ACHN (cell line): ENCODE measurements at places on chromosomes 1 and 21.

GRCh38 chr1:45275054-45275453 lies 51.6 kb upstream of the HPDL start:
- no peak for DNase-seq

GRCh38 chr21:27246741-27247140 lies 279.9 kb upstream of the ADAMTS5 start:
- DNase-seq = peak; percentile 76

- DNase-seq = no peak
These were observed 57.0 kb upstream of the TARBP1 start for GRCh38 chr1:234535763-234536515.

DNA sequence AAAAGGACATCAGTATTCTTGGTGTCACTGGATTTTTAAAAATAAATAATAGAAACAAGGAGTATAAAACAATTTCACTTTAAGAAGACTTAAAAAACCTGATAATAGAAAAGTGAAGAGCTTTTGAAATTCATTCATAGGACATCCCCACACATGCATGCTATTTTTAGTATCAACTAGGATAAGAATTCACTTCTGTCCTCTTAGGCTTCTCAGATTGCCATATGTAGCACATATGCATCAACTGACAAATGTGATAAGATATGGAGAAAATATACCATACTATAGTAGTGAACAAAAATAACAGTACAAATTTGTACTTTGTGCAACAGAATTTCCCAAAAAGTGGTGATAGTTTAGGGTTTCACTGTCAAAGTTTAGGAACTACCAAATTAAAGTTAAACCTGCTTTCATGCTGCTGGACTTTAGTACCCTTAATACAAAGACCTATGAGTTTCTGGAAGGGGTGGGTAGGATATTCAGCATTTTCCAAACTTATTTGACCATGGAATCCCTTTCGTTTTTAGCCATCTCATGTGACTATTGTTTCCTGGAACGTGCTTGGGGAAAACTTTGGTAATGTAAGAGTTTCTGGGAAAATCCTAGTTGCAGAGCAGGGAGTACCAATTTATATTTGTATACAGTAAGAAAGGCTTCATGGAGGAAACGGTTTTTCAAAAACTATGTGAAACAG lies 19.8 kb downstream of the RPRD2 start:
- no peak for DNase-seq

GRCh38 chr1:184890539-184890973 lies 83.8 kb downstream of the NIBAN1 start:
- peak; percentile 21 for DNase-seq

DNA sequence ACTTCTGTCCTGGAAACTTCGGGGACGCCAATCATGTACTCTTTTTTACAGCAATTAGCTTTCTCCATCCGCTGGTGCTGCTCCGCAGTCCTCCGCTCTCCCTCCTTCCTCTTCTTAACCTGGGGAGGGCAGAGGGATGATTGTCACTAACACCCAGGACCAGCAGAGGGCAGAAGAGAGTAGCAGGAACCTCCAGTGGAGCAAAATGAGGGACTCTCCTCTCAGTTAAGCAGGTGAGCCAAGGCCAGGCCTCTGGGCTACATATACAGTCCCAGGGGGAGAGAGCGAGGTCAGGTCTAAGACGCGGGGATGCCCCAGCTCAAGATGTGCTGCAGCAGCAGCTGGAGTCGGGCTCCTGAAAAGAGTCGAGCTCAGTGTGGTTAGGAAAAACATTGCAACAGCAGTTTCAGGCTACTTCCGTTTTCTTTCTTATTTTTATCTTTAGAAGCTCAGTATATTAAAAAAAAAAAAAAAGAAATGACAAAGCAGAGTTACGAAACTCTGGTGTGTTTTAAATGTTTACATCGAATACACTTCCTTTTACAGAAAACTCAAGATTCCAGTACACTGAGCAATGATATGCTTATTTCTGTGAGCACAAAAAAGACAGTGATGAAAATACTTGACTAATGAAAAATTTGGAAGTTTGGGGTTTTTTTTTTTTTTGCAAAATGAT lies 25.7 kb upstream of the NLRP3 start:
- peak; percentile 76 for DNase-seq

GRCh38 chr1:216144661-216145450 lies 278.4 kb downstream of the USH2A start:
- no peak for DNase-seq

GRCh38 chr1:197955486-197956394 lies 38.6 kb downstream of the LHX9 start:
- peak; percentile 29 for DNase-seq

- DNase-seq = no peak
These were observed 167.2 kb upstream of the POU3F1 start for GRCh38 chr1:38213646-38214434.

DNA sequence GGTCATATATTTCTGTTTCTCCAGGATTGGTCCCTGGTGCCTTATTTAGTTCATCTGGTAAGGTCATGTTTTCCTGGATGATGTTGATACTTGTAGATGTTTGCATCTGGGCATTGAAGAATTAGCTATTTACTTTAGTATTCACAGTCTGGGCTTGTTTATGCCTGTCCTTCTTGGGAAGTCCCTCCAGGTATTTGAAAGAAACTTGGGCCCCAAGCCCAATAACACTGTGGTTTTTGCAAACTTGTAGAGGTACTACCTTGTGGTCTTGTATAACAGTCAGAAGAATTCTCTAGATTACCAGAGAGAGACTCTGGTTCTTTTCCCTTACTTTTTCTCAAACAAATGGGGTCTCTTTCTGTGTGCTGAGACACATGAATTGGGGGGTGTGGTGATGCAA lies 251.4 kb upstream of the B3GALT2 start:
- DNase-seq = no peak

DNA sequence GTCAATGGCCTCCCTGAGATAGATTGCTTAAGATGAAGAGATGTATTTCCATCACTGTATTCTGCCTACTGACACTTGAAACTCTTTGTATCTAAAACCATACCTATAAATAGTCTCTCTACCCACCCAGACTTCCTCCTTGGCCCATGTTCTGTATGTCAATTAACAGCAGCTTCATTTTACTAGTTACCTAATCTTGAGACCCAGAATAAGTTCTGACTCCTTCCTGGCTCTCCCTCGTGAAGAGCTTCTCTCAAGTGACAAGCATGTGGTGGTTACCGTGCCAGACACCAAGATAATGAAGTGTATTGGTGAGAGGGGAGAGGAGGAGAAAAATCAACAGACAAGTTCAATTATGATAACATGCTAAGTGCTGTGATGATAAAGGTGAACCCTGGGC lies 128.8 kb upstream of the RAVER2 start:
- no peak for DNase-seq

DNA sequence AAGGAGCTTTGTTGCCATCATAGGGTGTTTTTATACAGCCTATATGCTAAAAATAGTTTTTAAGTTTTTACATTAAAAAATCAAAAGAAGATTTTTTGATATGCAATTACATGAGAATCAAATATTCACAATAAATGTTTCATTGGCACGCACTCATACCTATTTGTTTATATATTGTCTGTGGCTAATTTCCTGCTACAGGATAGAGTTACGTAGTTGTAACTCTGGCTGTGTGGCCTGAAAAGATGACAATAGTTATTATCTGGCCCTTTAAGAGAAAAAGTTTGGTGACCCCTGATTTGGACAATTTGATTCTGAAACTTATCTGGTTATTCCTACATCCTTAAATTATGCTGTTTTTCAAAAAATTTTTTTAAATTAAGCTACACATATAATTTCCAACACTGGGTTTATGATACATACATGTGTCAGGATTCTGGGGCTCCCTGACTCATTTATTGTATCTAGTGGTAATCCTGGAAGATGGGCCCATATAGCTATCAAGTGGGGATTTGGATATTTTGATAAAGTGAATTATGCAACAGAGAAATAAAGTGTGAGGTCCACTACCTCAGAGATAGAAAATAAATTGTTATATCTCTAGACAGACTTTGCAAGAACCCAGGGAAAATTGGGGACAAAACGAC lies 370.2 kb upstream of the LYPLAL1 start:
- no peak for DNase-seq

DNA sequence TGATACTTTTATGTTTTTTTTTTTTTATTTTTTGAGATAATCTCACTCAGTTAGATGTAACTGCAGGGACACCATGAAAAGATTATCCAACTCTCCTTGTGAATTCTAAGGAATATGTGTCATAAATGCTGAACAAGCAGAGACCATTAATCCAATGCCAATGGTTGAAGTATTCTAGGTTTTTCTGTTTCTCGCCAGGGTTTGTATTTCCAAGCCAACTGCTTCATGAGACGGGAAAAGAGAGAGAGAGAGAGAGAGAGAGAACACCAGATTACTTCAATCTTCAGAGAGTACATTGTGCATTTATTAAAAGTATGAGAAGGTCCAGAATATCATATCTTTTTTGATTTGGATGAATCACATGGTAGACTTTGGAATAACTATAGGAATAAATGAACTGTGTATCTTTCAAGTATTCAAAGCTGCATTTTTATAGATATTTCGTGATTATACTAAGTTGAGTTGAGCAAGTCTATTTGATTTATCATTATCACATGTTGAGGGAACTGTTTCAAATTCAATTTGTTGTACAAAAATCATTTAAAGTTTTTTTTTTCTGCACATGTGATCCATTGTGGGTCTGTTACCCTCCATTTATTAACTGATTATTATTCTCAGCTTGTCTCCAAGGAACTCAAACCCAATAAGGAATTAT lies 108.4 kb downstream of the PLA2G4A start:
- DNase-seq = no peak

GRCh38 chr1:79785561-79785960 lies 779.0 kb upstream of the ADGRL4 start:
- DNase-seq = no peak

DNA sequence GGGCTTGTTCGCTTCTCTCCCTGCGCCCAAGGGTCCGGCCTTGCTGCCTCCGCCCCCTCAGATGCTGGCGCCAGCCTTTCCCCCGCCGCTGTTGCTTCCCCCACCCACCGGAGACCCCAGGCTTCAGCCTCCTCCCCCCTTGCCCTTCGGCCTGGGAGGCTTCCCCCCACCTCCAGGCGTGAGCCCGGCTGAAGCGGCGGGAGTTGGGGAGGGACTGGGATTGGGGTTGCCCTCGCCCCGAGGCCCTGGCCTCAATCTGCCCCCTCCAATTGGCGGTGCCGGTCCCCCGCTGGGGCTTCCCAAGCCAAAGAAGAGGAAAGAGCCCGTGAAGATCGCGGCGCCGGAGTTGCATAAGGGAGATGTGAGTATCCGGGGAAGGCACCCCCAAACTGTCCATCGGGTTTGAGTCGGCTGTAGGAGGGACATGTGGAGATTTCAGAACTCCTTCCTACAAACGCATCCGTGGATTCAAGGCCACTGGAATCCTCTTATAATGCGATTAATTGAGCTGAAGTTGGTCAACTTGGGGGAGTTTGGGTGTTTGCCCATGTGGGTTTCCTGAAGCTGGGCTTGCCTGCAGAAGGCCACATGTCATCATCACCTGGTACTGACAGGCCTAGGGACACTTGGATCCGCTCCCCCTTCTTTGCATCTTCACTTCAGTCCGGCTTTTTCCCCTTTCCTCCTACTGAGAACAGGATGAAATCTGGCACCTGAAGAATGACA lies 707 bp downstream of the PRCC start:
- peak; percentile 24 for DNase-seq

- no peak for DNase-seq
These were observed 17.0 kb downstream of the LPGAT1 start for GRCh38 chr1:211813590-211813989.

DNA sequence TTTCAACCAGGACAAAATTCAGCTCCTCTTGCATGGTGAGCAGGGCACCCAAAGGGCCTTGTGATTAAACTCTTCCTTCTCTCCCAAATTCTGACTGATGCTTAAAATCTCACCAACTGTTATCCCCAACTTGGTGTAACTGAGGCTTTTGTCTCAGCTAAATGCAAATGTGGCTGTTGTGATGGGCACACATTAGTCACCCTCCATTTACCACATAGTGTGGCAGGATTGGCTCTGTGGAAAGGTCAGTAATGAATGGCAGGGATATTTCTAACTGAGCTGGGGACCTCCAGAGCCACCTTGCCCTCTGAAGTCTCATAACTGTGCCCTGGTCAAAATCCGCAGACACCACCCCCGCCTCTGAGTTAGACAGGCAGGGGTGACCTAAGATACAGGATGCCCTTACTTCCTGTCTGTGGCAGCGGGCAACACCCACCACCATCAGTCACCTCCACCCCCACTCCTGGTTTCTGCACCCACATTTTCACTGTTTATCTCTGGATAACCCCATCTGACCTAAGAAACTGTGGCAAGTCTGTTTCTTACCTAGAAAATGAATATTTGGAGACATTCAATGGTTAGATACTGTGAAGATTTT lies 25.4 kb upstream of the RGS16 start:
- DNase-seq = no peak

- DNase-seq = no peak
These were observed 1.0 kb upstream of the GALNT2 start for GRCh38 chr1:230066031-230066430.

- no peak for DNase-seq
These were observed 391.9 kb downstream of the SIPA1L2 start for GRCh38 chr1:232238009-232238408.

GRCh38 chr1:55988963-55989452 lies 590.4 kb downstream of the PLPP3 start:
- DNase-seq = no peak

DNA sequence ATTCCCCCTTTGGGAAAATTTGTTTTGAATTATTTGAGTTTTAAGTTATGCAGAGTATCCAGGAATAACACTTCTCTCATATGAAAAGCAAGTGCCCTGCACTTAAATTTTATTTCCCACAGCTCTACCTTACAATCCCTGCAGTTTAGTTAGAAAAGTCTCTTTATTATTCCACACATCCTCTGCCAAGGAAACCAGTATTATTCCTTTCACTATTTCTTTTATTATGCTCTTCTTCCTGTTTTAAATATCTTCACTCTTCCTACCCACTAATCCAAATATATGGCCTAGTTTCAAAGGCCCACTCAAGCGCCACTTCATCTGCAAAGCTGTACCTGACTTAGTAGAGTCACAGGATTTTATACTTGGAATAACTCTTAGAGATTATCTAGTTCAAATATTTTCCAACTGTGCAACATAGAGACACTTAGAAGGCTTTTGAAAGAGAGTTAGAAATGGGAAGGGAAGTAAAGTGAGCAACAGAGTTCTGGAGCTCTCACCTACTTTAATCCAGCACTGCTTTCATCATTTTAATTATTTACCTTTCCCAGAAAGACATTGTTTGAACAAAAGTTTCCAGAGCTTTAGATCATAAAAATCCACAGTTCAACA lies 97.2 kb upstream of the LYPLAL1 start:
- DNase-seq = no peak
